WTC11 (cell line): ENCODE measurements at places on chromosomes 16 and 17.

DNA sequence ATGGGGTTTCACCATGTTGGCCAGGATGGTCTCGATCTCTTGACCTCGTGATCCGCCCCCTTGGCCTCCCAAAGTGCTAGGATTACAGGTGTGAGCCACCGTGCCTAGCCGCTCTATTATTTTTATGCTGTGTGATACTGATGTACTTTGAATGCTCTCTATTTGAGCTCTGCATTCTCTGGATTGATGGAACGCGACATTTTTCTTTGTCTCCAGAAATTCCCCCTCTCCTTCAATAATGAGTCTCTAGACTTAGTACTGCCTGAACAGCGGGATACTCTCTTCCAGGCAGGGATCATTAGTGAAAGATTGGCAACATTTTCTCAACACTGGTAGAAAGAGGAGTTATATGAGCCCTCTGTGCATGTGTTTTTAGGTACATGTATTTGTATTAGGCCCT, 93.3 kb upstream of the CLEC3A start:
- DNase-seq: no peak

- DNase-seq: peak; percentile 31
Observed at GRCh38 chr17:33459078-33459940, 166.2 kb upstream of the ASIC2 start.

DNA sequence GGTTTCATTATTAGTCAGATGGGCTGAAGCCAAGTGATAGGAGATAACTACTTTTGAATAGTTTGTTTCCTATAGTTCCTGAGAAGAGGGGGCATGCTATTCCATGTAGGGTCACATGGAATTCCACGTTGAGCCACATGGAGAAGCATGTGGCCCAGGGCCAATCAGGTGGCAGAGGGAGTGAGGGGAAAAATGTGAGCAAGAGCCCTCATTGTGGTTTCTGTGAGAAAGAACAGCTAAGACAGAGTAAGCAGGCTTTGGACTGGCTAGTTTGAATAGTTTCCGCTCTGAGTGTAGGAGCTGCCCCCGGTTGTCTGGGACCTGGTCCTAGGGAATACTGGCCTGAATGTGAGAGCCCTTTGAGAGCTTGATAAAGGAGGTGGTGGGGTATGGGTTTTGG, 69.9 kb upstream of the CNTNAP4 start:
- DNase-seq: peak; percentile 13

DNA sequence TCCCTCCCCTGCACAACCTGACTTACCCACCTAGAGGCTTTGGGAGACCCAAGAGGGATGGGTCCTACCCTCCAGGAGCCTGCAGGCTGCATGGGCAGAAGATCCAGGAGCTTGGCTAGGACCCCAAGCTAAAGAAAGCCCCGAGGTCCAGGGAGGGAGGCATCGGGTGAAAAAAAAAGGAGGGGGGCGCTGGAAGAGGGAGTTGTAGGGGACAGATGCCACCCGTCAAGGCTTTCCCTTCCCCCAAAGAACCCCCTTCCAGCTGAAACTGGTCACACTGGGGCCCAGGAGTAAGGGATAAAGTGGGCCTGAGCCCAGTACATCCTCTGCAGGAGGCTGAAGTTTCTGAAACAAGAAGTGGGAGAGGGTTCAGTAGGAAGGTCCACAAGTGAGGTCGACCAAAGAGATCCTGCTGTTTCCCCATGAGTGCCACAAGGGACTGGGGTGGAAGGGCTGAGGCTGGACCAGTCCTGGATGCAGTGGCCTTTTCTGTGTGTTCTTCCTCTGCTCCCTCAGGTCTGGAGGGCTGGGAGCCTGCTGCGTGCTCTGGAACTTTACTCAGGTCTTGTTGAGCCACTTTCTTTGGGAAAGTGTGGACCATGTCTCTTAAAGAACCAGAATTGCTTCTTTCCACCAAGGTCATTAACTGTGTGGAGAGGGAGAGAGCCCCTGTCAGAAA, 14.2 kb upstream of the CBFB start:
- DNase-seq: no peak

- no peak for DNase-seq
Observed at GRCh38 chr16:49615576-49615975, 240.3 kb downstream of the ZNF423 start.

GRCh38 chr17:36546418-36547093, 1.8 kb downstream of the GGNBP2 start:
- no peak for DNase-seq

GRCh38 chr16:46785076-46785845, 37.1 kb upstream of the MYLK3 start:
- no peak for DNase-seq

- DNase-seq: peak; percentile 33
Observed at GRCh38 chr16:86984991-86985647, 332.1 kb downstream of the C16orf95 start.

DNA sequence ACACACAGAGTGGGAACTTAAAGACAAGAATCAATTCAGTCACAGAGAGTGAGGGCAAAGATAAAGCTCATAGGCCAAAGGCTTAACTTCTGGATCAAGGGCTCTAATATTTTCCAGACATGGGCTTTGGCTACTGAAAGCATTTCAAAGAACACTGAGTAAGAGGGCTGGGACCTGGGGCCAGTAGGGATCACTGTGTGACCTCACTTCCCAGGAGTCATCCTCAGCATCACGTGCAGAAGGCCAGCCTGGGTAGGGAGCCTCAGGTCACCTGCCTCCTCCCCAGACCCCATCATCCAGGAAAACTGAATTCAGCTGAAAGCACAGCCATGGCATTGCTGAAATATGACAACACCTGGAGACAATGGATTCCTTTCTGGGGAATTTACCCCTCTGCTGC, 163.5 kb downstream of the RAB11FIP4 start:
- DNase-seq: no peak

DNA sequence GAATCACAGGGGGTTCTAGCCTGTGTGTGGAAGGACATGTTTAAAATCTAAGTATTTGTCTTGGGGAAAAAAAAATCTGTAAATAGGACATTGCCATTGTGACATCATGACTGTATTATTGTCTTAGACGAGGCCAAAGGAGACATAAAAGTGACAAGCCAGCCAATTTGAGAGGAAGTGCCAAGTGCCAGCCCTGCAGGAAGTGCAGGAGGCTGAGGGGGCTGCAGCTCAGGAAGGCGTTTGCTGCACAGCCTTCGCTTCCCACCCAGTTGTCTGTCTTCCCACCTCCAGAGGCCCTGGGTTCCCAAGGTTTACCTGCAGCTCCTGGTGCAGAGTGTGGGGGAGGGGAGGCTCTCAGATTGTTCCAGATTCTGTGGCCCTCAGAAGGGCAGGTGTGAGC, 1.3 kb downstream of the ADCY7 start:
- DNase-seq: no peak

DNA sequence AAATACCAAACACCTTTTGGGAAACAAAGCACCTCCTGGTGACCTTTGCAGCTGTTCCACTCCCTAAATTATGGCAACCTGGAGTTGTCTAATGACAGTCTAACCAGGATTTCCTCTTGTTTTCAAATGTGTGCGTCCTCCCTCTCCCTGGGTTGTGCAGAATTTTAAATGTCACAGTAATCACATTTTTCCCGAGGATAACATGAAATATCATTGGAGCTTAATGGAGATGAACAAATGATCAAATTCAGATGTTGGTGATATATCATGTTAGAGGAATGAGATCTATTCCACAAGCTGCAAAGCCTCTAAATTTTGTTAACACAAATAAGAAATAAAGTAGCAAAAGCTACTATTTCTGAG, 86.9 kb upstream of the HLF start:
- no peak for DNase-seq

GRCh38 chr16:58511933-58512815, 3.1 kb upstream of the SETD6 start:
- DNase-seq: peak; percentile 93

GRCh38 chr16:15932939-15933338, 16.5 kb upstream of the ABCC1 start:
- no peak for DNase-seq

GRCh38 chr17:18851201-18851600, 6.7 kb upstream of the PRPSAP2 start:
- no peak for DNase-seq

DNA sequence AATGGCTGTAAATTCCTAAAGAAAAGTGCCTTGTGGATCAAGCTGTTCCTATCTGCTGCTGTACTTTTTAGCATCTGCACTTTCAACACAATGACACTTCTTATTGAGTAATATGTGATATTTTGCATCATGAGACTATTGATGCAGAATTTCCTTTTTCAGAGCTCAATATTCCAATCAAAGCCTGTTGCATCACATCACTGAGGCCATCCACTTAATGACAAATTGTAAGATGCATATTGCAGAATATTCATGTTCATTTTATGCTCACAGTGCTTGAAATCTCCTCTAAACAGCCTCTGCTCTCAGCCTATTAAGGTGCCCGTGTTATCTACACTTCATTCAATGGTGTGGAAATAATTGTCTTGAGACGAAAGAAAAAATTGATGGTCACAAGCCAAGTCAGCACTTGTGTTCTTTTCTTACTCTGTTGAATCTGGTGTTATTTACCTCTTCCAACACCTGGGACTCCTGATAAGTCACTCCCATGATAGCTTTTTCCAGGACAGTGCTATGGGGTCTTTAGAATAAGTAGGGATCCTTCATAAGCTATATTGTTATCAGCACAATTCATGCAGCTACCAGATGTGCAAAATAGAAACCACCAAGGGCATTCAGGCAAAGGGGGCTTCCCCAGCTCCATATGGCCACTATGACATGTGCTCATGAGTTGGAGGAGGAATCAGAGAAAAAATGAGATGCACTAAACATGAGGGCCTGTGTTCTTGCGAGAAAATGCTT, 9.3 kb upstream of the SKAP1 start:
- DNase-seq: no peak

DNA sequence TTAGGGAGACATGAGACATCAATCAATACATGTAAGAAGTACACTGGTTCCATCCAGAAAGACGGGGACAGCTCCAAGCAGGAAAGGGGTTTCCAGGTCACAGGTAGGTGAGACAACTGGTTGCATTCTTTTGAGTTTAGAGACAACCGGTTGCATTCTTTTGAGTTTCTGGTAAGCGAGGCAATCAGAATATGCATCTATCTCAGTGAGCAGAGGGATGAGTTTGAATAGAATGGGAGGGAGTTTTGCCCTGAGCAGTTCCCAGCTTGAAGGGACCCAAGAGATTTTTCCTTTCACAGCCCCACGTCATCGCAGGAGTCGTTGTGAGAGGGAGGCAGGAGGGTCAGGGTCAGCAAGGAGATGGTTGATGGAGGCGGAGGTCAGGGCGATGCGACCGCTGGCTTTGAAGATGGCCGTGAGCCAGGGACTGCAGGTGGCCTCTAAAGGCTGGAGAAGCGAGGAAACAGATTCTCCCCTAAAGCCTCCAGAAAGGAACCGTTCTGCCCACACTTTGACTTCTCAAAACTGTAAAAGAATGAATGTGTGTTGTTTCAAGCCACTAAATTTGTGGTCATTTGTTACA, 36.5 kb downstream of the IRF8 start:
- no peak for DNase-seq

DNA sequence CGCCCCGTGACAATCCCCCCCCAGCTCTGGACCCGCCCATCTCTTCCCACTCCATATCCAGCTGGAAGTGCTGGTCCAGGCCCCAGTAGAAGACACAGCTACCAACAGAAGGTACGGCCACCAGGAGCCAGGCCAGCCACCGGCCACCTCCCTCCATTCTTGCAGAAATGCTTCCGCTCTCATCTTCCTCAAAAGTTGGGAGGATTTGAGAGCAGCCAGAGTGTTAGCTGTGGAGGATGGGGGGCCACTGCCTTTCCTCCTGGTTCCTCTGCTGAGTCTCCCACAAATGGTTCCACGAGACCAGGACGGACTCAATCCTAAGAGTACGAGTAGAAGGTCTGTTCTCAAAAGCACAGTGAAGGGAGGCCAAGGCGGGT, 78.3 kb downstream of the GAS7 start:
- DNase-seq: no peak

DNA sequence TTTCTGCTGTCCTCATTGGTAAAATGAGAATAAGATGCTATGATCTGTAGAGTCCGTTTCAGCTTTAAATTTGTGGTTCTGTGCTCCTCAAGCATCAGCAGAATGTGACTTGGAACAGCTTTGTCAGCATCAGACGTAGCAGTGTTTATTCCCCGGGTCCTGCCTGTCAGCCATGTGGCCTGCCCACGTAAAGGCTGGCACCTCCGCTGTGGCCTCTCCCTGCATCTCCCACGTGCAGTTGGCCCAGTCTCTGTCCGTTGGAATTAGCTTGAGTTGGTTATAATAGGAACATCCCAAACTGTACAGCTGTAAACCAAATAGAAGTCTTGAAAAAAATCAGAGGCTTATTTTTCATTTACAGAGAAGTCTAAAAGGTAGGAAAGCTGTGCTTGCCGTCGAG, 61.7 kb downstream of the ARHGAP44 start:
- no peak for DNase-seq

DNA sequence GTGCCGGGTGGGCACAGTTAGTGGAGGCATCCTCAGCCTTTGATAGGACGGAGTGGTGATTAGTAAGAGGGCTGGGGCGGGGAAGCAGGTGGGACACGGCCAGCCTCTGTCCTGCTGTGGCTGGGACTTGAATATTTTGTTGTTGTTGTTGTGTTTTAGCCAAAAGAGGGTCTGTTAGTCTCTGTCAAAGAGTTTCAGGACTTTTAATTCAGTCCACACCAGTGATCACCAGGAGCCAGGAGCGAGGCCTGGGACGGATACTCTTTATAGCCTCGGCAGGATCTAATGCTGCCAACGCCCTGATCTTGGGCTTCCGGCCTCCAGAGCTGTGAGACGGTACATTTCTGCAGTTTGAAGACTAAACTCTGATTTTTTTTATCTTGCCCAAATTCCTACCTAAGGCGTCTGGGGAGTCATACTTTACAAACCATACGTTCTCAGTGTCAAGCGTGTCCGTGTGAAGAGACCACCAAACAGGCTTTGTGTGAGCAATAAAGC, 2.9 kb upstream of the RNF213 start:
- peak; percentile 33 for DNase-seq

DNA sequence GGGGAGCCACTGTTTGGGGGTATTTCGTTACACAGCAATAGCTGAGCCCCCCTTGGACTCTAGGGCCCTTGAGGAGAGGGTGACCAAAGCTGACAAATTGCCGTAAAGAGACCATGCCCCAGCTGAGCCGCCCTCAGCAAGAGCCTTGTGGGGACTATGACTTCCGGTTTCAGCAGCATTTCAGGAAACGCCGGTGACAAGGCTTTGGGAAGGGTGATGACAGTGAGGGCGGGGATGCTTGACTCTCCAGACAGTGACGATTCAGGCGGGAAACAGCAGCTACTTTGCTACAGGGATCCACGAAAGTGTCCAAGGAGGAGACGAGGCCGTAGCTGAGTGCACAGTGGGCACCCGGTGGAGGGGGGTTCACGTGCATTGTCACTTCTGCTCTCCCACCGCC, 360.8 kb downstream of the C16orf95 start:
- DNase-seq: no peak

GRCh38 chr16:2933136-2933535, 21.4 kb downstream of the FLYWCH1 start:
- no peak for DNase-seq
